ENCODE measurements at places on chromosomes 4 and X.

GRCh38 chr4:120916937-120917336 lies 5.6 kb downstream of the PRDM5 start:
- no peak for DNase-seq

DNA sequence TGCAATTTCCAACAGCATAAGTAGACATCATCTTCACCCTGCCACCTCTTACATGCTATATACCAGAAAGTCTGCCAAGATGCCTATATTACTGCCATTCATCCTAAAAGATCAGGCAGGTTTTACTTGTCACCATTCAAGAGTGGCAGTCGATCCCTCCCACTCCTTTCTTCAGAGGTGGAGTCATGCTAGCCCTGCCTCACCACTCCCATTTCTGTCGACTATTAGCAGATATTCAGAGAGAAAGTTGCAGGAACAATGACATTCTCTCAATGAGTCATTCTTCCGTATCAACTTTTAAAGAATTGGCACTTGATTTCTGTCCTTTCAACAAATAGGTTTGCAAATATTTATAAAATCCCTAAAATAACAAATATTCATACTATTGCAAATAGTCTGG lies 1060.1 kb downstream of the ADGRL3 start:
- no peak for DNase-seq

DNA sequence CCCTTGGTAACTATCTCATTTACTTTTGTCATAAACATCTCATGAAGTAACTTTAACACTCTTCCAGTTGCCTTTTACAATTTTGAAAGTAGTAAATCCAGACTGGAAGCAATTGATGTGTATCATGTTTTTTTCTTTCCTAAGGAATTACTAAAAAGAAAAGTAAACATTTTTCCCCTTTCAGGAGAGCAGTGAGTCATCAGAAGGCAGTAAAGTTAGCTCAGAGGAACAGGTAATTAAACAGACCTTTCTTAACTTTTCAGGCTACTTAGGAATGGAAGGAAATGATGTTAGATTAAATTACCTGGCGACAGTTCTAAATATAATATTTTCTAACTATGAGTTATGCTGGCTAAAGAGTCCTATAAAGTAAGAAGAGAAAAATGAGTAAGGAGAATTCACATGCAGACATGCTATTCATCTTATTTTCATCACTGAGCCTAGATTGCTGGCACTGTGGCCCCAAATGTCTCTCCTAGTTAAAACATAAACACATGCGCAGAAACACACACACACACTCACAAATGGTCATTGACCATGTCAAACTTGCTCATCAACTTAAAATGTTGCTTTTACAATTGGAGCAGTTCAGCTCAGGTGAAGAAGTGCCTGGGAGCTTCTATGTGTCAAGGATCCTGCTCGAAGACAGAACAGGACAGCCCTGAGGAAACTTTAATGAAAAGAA lies 9.3 kb downstream of the DMP1 start:
- DNase-seq, result no peak

DNA sequence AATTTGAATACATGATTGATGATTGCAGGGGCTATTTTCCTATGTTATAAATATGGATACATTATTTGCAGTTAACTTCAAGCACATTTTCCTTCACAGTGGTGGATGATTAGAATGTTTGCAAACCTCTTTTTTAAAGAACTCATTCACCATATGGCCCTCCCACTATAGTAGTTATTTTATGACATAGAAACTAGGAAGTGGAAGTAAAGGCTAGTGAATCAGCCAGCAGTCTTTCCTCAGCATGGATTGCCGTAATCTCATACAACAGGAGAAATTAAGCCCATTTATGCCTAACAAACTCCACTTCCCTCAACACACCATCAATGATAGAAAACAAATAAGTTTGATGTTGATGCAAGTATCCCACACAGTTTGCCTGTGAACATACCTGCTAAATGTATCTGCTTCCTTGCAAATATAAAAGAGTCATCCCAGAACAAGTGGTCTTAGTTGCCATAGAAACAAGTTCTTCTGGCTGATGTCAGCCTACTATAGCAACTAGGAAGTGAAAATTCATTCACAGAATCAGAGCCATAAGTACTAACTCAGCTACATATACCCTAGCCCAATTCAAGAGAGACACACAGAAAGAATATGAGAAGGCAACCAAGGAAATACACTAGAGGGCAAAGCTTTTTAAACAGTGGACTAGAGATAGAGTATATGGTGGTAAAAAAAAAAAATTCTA lies 100.9 kb upstream of the RADX start:
- no peak for DNase-seq

GRCh38 chrX:44157283-44157682 lies 184.1 kb upstream of the NDP start:
- no peak for DNase-seq

- no peak for DNase-seq
These were observed 46.1 kb upstream of the S100G start for GRCh38 chrX:16603822-16604221.

DNA sequence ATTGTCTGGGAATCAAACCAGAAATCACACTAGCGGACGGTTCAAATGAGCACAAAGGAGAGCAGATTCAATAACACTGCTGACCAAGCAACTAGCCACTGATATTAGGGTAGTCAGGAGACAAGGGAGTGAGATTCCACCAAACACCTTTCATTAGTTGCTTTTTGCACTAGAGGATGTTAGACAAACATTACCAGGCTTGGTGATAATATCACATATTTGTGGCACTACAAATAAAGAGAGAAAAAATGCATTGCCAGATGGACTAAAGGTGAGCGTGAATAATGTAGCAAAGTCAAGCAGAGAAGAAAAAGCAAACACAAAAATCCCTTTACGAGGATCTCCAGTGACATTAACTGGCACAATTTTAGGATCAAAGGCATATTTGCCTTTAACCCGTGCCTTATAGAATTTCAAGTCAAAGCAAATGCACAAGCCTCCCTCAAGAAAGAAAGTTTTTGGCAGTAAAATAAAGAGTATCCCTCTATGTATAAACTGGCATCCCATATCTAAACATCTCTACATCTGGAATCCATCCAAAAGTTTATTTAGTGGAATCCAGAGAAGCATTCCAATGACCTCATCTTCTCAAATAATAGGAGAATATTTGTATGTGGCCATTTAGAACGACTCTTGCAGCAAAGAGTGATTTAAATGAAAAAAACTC lies 290.9 kb downstream of the KCTD8 start:
- DNase-seq, result no peak

GRCh38 chrX:75051047-75051446 lies 105.0 kb downstream of the ABCB7 start:
- no peak for DNase-seq

DNA sequence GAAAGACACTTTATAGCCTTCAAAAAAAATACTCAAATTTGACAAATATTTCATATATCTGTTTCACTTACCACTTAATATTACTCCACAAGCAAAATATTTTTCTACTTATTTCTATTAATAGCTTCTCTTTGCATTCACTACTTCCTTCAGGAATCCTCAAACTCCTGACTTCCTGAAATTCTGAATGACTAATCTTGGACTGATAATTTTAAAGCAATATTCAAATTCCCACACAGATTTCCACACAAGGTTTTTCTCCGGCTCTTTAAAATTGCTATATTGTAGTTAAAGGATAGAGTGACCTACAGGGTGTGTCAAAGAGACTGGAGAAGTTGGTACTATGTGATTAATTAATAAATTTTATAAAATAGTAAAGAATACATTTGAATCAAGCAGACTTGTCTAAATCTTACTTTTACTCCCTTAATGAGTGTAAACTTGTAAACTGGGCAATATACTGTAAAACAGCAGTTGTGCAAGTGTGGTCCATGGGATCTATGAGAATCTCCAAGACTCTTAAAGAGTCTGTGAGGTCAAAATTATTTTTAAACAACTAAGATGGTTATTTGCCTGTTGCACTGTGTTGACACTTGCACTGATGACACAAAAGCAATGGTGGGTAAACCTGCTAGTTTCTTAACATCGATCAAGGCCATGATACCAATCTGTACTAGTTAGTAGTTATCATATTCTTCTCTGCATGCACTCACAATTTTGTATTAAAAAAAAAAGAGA lies 44.5 kb downstream of the ANKRD17 start:
- no peak for DNase-seq

GRCh38 chr4:76533314-76533713 lies 98.3 kb downstream of the SHROOM3 start:
- DNase-seq, result no peak

DNA sequence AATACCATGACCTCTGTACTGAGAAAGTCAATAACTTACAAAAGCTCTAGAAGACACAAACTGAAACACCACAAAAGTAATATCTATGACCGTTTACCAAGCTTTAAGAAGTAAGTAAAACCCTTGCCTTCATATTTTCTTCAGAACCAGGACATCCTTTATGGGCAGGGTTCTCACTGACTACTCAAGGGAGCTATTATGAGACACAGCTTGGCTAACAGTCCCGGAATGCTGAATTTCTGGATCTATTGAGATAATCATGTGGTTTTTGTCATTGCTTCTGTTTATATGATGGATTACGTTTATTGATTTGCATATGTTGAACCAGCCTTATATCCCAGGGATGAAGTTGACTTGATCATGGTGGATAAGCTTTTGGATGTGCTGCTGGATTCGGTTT lies 19.9 kb upstream of the CDS1 start:
- no peak for DNase-seq

GRCh38 chr4:22515145-22515887 lies 550 bp downstream of the ADGRA3 start:
- DNase-seq, result no peak

DNA sequence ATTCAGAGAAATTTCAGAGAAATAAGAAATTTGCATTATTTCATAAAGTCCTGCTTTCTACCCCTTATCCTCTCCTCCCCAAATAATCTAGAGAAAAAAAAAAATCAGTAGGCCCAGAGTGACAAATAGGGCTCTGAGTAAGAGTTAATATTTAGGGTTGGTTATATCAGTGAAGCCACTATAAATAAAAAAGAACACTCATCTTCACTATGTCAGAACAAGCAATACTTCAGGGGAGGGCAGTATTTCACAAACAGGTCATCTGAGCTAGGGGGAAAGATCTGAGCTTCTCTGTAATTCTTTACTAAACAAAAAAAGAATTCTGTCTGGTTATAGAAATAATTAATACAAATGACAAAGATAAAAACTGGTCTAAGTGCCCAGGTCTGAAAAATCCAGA lies 39.4 kb downstream of the PDE5A start:
- no peak for DNase-seq

- no peak for DNase-seq
These were observed 998.8 kb downstream of the GLUD2 start for GRCh38 chrX:122046226-122046625.

DNA sequence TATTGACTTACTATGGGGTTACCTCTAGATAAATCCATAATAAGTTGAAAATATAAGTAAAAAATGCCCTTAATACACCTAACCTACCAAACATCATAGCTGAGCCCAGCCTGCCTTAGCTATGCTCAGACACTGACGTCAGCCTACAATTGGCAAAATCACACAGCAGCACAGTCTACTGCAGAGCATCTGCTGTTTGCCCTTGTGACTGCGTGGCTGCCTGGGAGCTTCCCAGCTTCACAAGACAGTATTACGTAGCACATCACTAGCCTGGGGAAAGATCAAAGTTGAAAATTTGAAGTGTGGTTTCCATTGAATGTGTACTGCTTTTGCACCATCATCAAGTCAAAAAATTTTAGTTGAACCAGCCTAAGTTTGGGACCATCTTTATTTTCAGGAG lies 8.8 kb downstream of the HTT-AS start:
- DNase-seq, result no peak

GRCh38 chrX:39440799-39441284 lies 639.6 kb downstream of the MID1IP1 start:
- DNase-seq, result no peak

DNA sequence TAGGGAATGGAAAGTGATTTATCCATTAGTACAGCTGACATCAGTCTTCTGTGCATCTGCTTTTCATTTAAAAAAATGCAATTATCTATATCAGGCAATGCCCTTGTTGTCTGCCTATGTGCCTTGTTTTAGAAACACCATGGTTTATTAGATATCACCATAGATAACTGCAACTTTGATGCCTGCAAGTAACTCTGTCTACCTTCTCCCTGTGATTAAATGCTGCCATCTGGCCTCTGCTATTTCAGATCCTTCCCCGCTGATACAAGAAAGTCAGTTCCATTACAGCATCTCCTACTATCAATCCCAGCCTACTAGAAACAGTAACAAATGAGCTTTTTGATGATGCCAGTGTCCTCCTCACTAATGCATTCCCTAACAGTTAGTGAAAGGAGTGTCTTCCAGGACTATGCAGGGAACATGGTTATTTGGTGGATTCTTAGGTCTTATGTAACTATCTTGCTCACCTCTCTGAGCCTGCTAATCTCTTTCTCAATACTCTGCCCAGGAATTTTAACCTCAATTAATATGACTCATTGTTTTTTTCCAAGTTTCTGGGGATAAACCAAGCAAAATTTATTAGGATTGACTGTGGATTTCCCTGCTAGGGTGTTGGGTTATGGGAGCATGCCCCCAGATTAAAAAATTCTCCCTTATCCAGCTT lies 444.9 kb downstream of the RAPGEF2 start:
- no peak for DNase-seq

DNA sequence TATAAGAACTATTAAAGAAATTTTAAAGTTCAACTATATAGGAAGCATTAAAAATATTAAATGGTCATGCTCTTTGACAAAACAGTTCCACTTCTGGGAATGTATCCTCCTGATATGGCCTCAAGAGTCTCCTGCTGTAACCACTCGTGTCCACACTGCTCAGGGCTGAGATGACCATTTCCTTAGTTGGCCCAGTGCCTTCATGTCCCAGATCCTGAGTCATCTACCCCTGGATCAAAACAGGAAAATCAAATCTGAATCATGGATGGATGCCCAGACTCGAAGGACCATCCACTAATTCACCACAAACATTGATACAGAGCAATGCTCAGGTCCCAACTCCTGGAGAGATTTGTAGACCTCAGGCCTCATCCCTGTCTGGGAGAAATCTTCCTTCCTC lies 44.7 kb downstream of the GPRASP3 start:
- DNase-seq, result peak; percentile 78

GRCh38 chrX:12673487-12673886 lies 117.7 kb upstream of the PRPS2 start:
- DNase-seq, result no peak

DNA sequence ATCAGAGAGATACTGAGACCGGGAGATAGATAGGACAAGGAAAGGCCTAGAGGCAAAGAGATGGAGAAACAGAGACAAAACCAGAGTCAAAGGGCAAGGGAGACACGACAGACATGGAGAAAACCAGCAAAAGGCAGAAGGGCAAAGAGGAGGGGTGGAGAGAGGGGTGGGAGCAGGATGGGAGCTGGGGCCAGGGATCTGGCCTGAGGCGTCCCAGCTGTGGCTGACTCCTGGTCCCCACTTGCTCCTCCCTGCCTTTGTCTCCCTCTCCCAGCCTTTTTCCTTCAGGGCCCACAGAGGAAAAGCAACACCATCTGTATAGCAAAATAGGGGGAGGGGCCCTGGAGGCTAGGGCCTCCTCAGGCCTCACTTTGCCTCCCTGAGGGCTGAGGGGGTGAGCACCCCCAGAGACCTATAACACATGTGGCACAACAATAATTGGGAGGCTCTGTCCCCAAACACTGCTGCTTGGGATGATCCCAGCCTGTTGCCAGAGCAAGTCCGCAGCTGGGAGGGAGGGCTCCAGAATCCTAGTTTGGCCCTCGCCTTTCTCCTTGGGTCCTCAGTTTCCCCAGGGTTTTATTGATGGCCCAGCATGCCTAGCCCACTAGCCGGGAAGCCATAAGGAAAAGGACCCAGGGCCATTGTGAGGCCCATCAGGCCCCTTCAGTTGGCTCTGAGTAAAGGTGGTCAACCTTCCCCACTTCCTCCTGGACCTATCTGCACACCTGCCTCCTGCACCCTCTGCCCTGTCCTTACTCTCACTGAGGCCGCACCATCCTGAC lies 96.8 kb downstream of the PJA1 start:
- DNase-seq, result no peak

Measured in glomerular endothelial cell (primary cell).